ENCODE measurements at places on chromosomes 12 and 14.

- no peak for DNase-seq
Measured at GRCh38 chr12:124867401-124867930, 3.8 kb upstream of the SCARB1 start.

GRCh38 chr12:69880571-69880970 is 55.5 kb downstream of the MYRFL start:
- no peak for DNase-seq

DNA sequence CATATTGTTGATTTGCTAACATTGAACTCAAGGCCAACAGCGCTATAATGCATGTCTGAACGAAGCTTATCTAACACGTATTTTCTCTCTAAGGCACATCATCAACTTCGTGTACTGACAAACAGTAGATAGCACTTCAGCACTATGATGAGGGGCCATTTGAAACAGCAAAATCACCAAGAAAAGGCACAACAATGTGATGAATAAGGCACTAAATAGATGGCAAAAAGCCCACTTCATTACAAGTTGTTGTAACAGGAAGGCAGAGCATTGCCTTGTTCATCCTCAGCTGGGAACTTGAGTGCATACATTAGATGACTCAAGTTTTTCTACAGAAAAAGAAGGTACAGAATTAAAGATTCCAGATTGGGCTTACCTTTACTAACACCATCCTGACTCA is 75.2 kb downstream of the LIN7A start:
- DNase-seq, result no peak

- no peak for DNase-seq
Measured at GRCh38 chr14:104120281-104120741, 18.1 kb upstream of the KIF26A start.

- no peak for DNase-seq
Measured at GRCh38 chr12:112419297-112420133, 768 bp downstream of the PTPN11 start.

- DNase-seq, result no peak
Measured at GRCh38 chr12:114562654-114563053, 121.3 kb downstream of the TBX3 start.

GRCh38 chr14:55762595-55763232 is 182.7 kb downstream of the KTN1 start:
- no peak for DNase-seq

DNA sequence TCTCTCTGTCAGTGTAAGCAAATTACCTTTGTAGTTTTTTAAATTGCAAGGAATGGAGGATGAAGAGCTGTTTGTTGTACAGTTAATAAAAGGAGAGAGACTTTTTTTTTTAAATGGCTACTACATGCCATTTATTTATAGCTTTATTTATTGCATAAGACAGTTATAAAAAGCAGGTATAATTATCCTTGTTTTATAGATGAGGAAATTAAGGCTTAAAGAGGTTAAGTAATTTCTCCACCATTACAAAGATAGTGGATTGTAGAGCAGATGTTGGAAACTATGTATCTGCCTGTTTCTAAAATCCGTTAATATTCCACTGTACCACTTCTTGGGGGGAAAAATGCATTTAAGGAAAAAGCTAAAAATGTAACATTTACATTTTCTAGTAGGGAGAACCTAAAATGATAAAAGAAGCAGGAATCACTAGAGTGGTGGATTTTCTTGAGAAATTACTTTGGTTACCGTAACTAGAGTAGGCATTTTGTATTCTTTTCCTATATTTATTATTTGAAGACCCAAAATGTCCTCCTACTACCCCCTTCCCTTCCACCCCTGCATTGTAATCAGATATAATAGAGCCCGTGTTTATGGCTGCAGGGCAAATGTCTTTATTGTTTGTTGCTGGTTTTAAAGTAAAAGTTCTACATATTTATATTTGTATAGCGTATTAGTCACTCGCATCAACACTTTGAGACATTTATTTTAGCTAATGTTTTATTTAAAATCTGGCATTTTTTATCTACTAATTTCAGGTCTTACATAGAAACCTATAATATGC is 2.3 kb downstream of the SNAPC1 start:
- DNase-seq, result no peak

GRCh38 chr12:87280356-87280755 is 748.8 kb downstream of the C12orf50 start:
- no peak for DNase-seq

DNA sequence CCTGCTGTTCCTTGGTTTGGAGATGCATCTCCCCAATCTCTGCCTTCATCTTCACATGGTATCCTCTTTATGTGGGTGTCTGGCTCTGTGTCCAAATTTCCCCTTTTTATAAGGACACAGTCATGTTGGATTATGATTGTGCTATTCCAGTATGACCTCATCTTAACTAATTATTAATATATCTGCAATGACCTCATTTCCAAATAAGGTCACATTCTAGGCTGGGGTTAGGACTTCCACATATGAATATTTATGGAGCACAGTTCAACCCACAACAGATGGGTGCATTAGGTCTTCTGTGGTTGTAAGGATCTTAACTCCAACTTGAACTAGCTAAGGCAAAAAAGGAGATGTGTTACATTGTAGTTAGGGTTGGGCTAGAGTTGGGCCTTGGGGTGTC is 69.4 kb downstream of the ADCK1 start:
- DNase-seq, result no peak

- DNase-seq, result no peak
Measured at GRCh38 chr14:21748869-21749303, 75.3 kb upstream of the OR4E1 start.

GRCh38 chr12:55653031-55653430 is 16.3 kb downstream of the OR10P1 start:
- no peak for DNase-seq

DNA sequence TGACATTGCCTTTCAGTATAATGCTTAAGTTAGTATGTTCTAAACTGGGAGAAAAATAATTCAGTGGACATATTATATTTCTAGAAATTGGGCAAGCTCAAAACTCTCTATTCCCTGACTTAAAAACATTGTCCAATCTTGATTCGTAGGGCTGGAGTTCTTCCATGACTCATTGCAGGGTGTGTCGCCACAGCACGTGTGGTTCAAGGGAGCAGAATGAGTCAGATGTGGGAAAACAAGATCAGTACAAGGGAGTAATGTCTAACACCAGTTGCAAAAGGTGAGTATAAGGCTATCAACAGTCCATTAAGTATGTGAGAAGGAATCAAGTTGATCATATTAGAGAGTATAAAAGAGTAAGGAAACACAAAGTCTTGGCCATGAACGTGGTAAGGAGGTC is 887.0 kb downstream of the TMTC2 start:
- no peak for DNase-seq

GRCh38 chr14:88005978-88006851 is 1.3 kb downstream of the GPR65 start:
- no peak for DNase-seq

- DNase-seq, result no peak
Measured at GRCh38 chr14:54457609-54457996, 16.4 kb upstream of the CNIH1 start.

DNA sequence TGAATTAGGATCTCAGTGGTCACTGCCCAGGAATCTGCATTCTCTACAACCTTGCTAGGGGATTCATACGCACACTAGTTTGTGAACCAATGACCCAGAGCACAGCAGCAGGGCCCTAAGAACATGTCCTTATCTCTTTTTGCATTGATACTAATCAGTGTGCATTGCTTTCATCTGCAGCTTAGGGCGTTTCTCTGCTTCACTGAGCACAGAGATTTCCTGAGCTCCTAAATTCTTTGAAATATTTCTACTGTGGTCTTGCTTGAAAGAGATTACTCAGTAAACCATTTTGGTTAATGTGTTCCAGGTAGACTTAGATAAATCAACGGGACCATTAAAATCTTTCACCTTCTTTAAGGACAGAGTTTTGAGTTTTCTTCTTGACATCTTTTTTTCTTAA is 351.3 kb upstream of the KITLG start:
- no peak for DNase-seq

DNA sequence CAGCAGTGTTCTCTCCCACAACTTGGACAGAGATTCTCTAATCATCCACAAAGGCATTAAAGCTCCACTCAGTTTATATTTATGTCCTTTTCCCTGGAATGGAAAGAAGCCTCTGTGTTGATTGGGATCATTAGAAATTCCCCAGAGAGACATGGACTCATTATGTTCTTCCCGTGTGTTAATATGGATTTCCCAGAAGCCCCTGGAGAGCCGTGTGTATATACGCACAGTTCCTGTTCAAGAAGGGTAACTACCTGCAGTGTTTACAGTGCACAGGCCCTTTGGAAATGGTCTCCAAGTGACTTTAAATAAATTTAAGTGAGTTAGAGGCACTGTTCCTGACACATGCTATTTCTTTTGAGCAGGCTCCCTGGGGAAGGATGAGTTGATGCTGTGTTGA is 428.0 kb upstream of the TMTC1 start:
- DNase-seq, result no peak

DNA sequence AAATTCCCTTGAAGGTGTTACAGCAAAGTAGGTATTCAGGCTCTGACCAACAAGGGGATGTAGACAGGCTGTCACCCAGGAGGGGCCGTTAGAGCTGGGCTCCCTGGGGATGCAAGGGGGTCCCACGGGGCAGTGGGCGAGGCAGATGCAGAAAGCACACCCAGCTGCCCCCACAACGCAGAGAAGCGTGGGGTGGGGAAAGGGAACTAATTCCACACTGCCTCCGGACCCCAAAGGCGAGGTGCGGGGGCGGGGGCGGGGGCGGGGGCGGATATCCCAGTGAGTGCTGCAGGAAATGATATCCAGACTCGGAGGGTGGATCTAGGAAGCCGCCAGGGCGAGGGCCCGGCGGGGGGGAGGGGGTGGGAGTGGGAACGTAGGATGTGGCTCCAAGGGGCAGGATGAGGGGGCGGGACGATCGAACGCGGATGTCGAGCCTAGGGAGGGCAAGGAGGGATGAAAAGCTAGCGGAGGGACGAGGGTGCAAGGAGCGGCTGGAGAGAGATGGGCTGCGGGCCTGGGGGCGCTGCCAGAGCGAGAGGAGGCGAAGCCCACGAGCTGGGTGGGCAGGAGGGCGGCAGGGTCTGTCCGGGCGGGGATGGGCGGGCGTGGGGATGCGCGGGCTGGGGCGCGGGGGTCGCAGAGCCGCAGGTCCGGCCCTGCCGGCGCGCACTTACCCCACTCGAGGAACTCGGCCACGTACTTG is 874 bp downstream of the CDC42BPB start:
- no peak for DNase-seq

- no peak for DNase-seq
Measured at GRCh38 chr12:11970155-11970520, 100.6 kb upstream of the BCL2L14 start.

- no peak for DNase-seq
Measured at GRCh38 chr12:124928095-124928911, 13.9 kb upstream of the UBC start.

DNA sequence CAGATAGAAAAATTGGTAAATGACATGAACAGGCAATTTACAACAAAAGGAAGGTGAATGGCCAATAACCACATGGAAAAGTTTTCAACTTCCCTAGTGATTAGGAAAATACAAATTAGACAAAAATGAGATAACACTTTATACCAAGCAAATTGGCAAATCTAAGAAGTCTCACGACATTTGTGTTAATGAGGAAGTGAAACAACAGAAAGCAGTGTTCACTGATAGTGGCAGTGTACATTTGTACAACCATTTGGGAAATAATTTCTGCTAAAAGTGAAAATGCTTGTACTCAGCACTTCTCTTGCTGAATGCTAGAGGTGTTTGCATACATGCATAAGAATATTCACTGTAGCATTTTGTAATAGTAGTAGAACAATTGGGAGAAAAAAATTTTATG is 126.6 kb downstream of the LLPH start:
- no peak for DNase-seq

GRCh38 chr12:26298785-26299621 is 103.6 kb downstream of the SSPN start:
- no peak for DNase-seq

DNA sequence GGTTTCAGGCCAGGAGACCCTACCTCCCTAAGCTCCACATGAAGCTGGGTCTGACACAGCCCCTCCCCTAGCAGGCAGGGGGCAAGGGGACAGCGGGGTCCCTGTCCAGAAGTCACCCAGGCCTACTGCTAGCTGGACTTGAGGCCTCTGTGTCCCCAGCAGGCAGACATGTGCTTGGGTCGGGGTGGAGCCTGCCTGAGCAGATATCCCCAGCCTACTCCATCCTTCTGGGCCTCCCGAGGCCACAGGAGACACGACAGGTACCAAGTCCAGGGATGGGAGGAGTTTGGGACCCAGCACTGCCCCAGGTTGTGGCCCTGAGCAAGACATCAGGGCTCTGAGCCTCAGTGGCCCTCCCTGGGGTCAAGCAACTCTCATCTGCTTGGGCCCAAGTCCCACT is 105.2 kb upstream of the EIF5 start:
- no peak for DNase-seq

GRCh38 chr12:110896559-110896958 is 23.8 kb downstream of the MYL2 start:
- no peak for DNase-seq

GRCh38 chr14:78162202-78162601 is 8.0 kb upstream of the NRXN3 start:
- DNase-seq, result no peak

DNA sequence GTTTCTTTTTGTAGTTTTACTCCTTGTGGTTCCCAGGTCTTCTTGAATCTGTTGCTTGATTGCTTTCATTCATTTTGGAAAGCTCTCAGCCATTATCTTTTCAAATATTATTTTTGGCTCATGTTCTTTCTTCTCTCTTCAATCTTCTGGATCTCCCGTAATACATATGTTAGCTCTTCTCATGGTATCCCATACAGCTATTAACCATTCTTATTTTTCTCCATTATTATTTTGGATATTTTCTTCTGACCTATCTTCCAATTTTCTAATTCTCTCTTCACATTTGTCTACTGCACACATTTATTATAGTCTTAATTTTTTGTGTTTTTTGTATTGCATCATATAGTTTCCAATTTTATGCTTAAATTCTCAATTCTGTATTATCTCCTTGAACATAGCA is 123.9 kb upstream of the ARID2 start:
- no peak for DNase-seq

GRCh38 chr12:57521525-57522010 is 1.1 kb upstream of the MBD6 start:
- no peak for DNase-seq

DNA sequence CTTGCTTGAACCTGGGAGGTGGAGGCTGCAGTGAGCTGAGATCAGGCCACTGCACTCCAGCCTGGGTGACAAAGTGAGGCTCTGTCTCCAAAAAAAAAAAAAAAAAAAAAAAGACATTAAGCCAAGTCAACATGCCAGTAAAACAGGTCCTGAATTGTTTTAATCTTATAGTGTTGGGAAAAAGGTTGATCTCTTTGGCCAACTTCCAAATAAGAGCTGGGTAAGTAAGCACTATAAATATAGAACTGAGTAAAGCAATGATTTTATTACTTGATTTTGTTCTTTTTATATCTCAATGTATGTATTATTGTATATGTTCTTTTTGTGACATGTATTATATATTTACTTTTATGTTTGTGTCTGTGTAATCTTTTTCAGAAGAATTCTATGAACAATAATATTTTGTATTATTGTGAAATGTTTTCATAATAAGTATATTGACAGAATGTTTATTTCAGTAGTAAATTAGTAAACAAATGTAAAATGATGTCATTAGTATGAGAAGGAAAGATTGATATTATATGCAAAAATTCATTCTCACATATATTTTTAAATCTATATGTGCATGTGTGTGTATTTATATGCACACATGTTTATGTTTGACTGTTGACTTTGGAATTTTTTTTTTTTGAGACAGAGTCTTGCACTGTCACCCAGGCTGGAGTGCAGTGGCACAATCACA is 9.6 kb upstream of the AKAP6 start:
- no peak for DNase-seq
